ENCODE measurements at places on chromosomes 16 and 17.

GRCh38 chr17:29855686-29856085 is 74.3 kb downstream of the SSH2 start:
- no peak for DNase-seq

GRCh38 chr16:28089205-28089991 is 25.9 kb upstream of the GSG1L start:
- DNase-seq: no peak

DNA sequence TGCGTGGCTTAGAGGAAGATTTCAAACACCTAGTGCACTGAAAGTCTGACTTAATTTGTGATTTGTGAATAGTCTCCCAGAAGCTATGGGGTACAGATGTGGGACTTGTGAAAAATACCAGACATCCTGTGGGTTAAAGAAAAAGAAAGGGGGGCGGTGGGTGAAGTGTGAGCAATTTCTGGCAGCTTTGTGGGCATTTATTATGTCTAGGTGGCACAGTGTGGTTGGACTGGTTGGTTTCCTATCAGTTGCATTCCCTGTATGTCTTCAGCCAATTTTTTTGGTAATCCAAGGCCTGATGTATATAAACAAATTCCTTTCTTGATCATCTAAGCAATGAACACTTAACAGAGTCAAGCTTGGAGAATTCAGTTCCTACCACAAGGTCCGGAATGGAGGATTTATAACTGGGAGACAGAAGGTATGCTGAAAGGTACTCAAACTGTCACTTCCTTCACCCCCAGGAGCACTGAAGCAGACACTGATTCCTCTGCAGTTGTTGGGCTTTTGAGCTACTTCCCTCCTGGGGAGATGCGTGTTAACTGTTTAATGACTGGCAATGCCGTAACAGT is 211.6 kb downstream of the WWOX start:
- no peak for DNase-seq

- DNase-seq: peak; percentile 14
Observed at GRCh38 chr16:83952940-83953795, at the start of gene OSGIN1. Gene OSGIN1, plus strand, starts transcription at chr16:83953240. Its CDS starts 4,432 bp downstream, at chr16:83957672.

GRCh38 chr16:86498155-86498670 is 12.1 kb upstream of the FOXF1 start:
- no peak for DNase-seq

GRCh38 chr16:3597226-3597625 is 14.2 kb downstream of the SLX4 start:
- no peak for DNase-seq

- no peak for DNase-seq
Observed at GRCh38 chr17:50922721-50923405, 56.7 kb upstream of the TOB1 start.

GRCh38 chr16:22813223-22813947 is 577 bp upstream of the HS3ST2 start:
- DNase-seq: no peak

GRCh38 chr17:352421-353212 is at the start of gene RPH3AL:
Gene RPH3AL, minus strand, starts transcription at chr17:352807. Its CDS starts 25,264 bp downstream, at chr17:327543.
- no peak for DNase-seq

- no peak for DNase-seq
Observed at GRCh38 chr17:13474073-13474800, 127.5 kb downstream of the HS3ST3A1 start.

DNA sequence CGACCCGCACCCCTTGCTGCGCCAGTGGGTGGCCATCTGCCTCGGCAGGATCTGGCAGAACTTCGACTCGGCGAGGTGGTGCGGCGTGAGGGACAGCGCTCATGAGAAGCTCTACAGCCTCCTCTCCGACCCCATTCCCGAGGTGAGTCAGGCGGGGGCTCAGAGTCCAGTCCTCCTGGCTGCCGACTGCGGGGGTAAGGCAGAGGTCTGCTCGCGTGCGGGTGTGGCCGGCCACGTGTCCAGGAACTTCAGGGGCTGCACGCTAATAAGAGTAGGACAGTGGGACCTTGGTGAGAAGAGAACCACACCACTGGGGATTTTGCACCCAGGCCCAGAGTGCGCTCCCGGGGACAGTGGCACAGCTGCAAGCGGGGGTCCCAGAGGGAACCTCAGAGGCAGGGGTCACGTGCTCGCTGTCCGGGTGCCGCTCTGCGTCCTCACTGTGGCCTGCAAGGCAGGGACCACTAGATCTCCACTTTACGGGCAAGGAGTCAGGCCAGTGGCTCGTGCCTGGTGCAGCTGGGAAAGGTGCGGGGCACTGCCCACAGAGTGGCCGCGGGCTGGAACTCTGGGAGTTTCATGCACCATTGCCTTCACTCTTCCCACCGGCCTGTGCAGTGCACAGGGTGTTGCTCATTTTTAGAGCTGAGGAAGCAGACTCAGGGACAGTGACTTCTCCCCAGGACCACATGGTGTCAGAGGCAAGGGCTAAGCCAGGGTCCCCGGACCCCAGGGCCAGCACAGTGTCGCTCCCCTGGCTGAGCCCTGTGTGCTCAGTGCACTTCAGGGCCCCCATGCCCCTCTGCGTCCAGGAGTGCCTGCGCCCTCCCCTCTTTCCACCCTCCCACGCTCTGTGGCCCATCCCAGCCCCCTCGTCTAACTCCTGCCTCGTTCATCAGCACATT is 107.6 kb upstream of the CHMP6 start:
- no peak for DNase-seq

- DNase-seq: no peak
Observed at GRCh38 chr17:3889325-3890012, 3.4 kb downstream of the CAMKK1 start.

GRCh38 chr16:86442703-86443102 is 67.6 kb upstream of the FOXF1 start:
- DNase-seq: no peak

DNA sequence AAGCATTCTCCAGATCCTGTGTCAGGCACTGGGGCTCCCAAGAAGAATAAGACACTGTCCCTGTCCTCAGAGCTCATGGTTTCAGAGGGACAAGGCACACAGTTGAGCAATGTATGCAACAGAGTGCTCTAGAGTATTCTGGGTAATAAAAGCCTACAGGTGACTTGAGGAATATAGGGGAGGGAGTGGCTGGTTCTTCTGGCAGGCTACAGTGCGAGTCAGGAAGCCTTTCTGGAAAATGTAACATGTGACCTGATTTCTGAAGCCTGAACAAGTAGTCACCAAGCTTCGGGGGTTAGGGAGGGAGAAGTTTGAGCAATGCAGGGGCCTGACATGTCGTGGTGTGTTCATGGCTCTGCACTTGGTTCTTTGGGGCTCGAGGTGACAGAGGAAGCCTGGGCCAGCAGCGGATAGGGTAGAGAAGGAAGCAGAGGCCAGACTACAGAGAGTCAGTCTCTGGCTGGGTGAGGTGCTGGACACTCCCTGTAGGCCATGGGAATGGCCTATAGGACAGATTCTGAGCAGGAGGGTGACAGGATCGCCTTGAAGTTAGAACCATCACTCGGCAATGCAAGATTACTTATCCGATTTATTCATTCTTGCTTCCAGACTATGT is 16.0 kb upstream of the LRRC75A start:
- DNase-seq: no peak

DNA sequence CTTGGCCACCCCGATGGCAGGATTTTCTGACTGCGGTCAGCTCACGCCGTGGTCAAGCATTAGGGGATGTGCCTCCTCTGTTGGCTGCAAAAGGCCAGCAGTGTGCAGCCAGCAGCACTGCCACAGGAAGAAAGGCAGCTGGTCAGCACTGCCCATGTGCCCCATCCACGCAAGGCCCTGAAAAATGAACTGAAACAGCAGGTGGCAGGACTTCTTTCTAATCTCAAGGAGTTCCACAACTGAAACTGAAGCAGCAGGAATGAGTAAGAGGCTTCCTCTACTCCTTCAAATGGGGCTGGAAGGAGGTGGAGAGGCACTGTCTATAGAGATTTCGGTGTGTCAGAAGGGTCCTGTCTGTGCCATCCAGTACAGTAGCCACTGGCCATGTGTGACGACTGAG is 3.2 kb downstream of the ZNF500 start:
- no peak for DNase-seq

- DNase-seq: no peak
Observed at GRCh38 chr17:77674358-77674757, 284.1 kb upstream of the TNRC6C start.

- no peak for DNase-seq
Observed at GRCh38 chr16:47861999-47862398, 293.8 kb downstream of the ABCC12 start.

GRCh38 chr16:77977339-77977738 is 45.0 kb upstream of the CLEC3A start:
- DNase-seq: no peak

- DNase-seq: no peak
Observed at GRCh38 chr17:77370586-77370985, 229.8 kb downstream of the SEC14L1 start.
